ENCODE measurements at places on chromosomes 12 and 14. TPM values are rescaled to one million over a fixed set of nuclear protein-coding genes. Genes with fewer than 3 reads are reported as not detected.
A peak's percentile ranks its signal among the peaks of the same experiment; 100 is the strongest.

Gene TMEM253
- total RNA-seq = not detected

Gene KRT82
- not detected for total RNA-seq

Gene RDH11
- 37.4 TPM for total RNA-seq

- peaks cover 14% of the 10 kb centered on the region for H3K36me3 ChIP-seq
- H3K4me1 ChIP-seq = no peaks in the 10 kb centered on the region
- H3K4me3 ChIP-seq = no peak overlapping the region
- H3K27ac ChIP-seq = no peak overlapping the region
Measured at GRCh38 chr12:3604748-3605586, 114.0 kb downstream of the PRMT8 start.

GRCh38 chr14:59998564-59998963 is 78.6 kb downstream of the LRRC9 start:
- H3K27me3 ChIP-seq = no peaks in the 10 kb centered on the region
- no peak overlapping the region for H3K4me3 ChIP-seq

DNA sequence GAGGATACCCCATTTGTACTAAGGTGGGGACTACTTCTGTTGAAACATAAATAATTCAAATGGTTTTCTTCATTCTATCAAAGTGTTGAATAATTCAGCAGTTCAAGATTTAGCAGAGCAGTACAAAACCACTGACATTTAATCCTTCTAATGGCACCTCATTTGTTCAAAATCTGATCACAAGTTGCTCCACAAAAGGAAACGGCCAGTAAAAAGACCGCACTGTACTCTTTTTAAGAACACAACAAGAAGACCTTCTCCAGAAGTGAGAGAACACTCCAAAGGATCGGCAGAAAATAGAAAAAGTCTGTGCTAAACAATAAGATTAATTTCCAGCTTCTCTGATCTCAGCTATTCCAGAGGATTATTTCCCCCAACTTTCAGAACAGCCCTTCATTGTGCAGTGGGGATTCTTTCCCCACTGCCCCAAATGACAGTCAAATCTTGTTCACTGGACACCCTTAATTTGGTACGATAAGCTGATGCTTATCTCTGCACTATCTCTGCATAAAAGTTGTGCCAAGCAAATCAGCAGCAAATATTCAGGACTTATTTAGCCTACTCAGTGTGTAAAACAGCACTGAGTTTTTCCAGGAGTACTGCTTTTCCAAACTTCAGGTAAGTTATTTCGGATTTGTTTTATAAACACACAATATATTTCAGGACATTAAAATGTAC is 5.2 kb downstream of the MPHOSPH9 start:
- H3K4me3 ChIP-seq = no peak overlapping the region
- H3K27ac ChIP-seq = peak overlapping the region; percentile 41
- DNase-seq = no peak
- H3K4me1 ChIP-seq = peaks cover 26% of the 10 kb centered on the region
- no peaks in the 10 kb centered on the region for H3K27me3 ChIP-seq
- peaks cover 2% of the 10 kb centered on the region for H3K36me3 ChIP-seq

GRCh38 chr14:62118461-62118860 is 356.2 kb downstream of the SNAPC1 start:
- H3K36me3 ChIP-seq = no peaks in the 10 kb centered on the region
- no peak overlapping the region for H3K27ac ChIP-seq
- DNase-seq = no peak
- peaks cover 14% of the 10 kb centered on the region for H3K4me1 ChIP-seq

DNA sequence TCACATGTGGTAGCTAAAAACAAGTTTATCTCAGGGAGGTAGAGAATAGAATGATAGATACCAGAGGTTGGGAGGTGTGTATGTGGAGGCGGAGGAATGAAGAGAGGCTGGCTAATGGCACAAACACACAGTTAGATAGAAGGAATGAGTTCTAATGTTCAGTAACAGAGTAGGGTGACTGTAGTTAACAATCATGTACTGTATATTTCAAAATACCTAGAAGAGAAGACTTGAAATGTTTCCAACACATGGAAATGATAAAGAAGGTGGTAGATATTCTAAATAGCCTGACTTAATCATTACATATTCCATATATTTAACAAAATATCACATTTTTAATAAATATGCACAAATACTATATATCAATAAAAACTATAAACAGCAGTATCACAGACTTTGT is 8.9 kb upstream of the IFNG-AS1 start:
- H3K27ac ChIP-seq = no peak overlapping the region
- DNase-seq = no peak
- no peaks in the 10 kb centered on the region for H3K36me3 ChIP-seq
- H3K27me3 ChIP-seq = no peaks in the 10 kb centered on the region
- H3K4me3 ChIP-seq = no peak overlapping the region
- H3K4me1 ChIP-seq = no peaks in the 10 kb centered on the region

DNA sequence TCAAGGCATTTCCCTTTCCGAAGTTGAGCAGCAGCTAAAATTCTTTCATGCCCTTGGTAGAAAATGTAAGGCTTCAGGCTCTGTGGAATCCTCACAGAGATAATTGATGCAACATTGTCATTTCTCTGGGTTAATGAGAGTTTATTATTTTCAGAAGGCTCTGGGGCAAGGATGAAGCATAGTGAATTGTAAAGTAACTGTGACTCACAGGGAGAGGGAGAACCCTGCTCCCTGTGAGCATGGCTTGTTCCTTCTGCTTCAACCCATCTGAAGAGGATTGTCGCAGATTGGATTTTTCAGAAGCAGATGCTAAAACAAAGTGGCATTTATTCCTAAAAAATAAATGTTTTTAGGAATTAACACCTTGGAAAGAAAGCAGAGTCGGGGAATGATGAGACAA is 41.2 kb downstream of the APOBEC1 start:
- H3K27me3 ChIP-seq = peaks cover 4% of the 10 kb centered on the region
- H3K27ac ChIP-seq = no peak overlapping the region
- no peaks in the 10 kb centered on the region for H3K4me1 ChIP-seq
- no peak overlapping the region for H3K4me3 ChIP-seq

GRCh38 chr12:90253136-90253535 is 544.5 kb upstream of the ATP2B1 start:
- no peaks in the 10 kb centered on the region for H3K27me3 ChIP-seq
- H3K4me3 ChIP-seq = no peak overlapping the region
- no peak for DNase-seq
- H3K27ac ChIP-seq = no peak overlapping the region
- H3K4me1 ChIP-seq = peaks cover 12% of the 10 kb centered on the region

Measured in natural killer cell (primary cell).